Activated CD4-positive, alpha-beta T cell treated with anti-CD3 and anti-CD28 coated beads, Interleukin-2, amount 50 U/mL, for 24 hours (primary cell): ENCODE measurements at places on chromosomes 11 and 22.

DNA sequence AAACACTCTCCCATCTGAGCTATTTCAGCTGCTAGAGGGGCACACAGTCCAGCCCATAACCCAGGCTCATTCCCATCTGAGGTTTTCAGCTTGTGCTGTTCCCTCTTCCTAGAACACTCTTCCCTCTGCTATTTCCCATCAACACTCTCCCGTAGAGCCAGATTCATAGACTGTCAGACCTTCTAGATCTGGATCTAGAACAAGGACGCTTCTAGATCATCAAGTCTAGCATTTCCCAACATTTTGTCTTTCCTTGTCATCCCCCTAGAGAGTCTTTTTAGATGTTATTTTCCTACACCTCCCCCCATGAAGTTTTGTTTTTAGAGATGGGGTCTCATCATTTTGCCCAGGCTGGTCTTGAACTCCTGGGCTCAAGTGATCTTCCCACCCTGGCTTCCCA lies 13.4 kb downstream of the CRYBA4 start:
- DNase-seq, result no peak

- DNase-seq, result no peak
Observed at GRCh38 chr11:110759972-110760381, 47.7 kb upstream of the ARHGAP20 start.

DNA sequence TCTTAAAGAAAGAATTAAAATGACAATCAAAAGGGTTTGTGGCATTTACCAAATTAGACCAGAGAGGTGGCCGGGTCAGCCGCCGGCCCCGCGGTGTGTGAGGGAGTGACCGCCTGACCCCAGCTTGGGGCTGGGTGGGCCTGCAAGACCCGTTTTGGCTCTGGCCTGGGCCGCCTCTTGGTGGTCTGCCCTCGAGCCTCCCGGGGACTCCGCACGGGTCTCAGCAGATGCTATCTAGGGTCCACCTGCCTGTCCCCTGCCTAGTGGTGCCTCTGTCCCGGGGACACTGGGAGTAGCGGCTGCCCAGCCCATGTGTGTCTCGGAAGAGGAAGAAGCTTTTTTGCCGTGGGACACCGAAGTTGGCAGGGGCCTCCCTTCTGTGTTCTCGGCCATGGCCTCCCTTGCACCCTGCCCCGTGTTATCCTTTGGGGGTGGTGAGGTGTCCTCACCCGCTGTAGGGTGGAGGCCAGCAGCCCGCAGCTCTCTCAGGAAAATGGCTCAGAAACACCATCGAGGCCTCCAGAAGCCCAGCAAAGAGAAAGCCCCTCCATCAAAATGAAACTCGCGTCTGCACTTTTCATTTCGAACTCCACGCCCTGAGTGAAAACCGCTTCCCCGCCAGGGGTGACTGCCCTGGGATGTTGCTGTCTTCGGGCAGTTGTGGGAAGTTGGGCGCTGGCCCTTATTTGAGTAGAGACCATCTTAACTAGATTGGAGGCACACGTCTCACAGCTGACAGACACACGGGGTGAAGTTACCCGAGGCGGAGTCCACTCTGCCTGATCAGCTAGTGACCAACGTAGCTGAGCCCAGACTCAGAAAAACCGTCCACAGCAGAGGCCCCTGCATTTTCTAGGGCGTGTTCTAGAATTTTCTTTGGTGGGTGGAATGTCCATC lies 8.0 kb downstream of the CCND1 start:
- no peak for DNase-seq

GRCh38 chr11:125156346-125157117 lies 8.0 kb upstream of the PKNOX2 start:
- no peak for DNase-seq

GRCh38 chr22:29408940-29409339 lies 20.6 kb upstream of the AP1B1 start:
- DNase-seq, result no peak

DNA sequence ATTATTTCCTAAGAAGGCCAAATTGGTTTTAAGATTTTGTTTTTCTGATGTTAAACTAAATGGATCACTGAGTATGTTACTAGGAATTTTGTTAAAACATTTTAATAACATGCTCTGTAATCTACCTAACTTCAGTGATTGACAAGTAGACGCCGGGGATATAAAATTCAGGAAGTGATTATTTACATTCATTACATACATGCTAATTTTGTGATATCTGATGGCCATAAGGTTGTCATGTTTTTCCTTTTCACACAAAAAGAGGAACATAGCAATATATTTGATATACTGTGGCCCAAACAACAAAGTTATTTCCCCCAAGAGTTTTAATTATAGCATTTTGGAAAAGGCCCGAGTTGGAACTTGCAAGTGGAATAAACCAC lies 12.1 kb downstream of the SCUBE1 start:
- no peak for DNase-seq

GRCh38 chr11:96324912-96325311 lies 18.1 kb downstream of the MAML2 start:
- DNase-seq, result no peak

GRCh38 chr22:23012081-23012622 lies 58.2 kb upstream of the GNAZ start:
- DNase-seq, result peak; percentile 35

DNA sequence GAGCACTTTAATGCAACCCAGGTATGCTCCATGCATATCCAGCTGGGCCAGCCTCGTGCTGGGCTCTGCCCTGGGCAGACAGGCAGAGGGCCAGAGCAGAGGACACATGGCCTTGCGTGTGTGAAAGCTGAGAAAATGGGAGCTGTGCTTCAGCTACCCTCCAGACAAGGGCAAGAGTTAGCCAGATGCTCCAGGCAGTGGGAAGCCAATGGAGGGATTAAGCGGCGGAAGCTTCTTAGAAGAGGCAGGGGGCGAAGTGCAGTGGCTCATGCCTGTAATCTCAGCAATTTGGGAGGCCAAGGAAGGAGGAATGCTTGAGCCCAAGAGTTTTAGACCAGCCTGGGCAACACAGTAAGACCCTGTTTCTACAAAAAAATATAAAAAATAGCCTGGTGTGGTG lies 9.8 kb upstream of the ARHGEF17 start:
- no peak for DNase-seq

DNA sequence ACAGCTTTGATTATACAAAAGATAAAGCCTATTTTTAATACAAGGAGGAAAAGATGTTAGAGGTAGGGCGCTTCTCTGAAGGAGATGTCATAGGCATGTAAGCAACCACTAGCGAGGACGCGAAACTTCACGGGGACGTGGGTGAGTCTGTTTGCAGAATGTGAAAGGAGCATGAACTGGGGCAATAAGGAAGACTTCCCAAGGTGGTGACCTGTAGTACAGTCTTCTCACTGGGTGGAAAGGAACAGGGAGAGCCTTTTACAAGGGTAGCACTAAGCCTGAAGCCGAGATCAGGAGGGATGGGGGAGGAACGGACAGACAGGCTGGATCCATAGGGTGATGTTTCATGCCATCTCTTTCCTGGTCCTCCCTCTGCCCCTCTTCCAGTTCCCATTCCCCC lies 10.0 kb upstream of the MICAL2 start:
- no peak for DNase-seq

DNA sequence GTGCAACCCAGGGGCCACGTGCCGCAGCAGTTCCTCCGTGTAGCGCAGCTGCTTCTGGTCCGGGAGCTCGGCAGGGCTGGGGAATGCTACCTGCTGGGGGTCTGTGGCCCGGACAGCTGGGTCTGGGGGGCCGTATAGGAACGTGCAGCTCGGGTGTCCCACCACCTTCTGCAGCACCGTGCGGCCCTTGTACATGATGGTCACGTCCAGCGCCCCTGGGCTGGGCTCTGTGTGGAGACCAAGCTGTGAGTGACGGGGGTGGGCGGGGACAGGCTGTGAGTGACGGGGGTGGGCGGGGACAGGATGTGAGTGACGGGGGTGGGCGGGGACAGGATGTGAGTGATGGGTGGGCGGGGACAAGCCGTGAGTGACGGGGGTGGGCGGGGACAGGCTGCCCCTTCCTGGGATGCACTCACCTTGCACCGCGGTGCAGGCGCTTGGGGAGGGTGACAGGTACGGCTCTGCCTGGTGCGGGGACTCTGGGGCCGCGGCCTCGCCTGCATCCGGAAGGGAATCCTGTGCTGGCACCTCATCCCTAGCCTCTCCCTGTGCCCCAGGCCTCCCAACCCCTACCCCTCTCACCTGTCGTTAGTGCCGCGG lies 2.3 kb downstream of the IRF7 start:
- peak; percentile 55 for DNase-seq

- DNase-seq, result no peak
Observed at GRCh38 chr11:30914143-30914762, 328.1 kb upstream of the MPPED2 start.

GRCh38 chr11:14451825-14452224 lies 47.8 kb downstream of the COPB1 start:
- DNase-seq, result no peak

- DNase-seq, result no peak
Observed at GRCh38 chr11:103587901-103588788, 448.3 kb upstream of the DDI1 start.

DNA sequence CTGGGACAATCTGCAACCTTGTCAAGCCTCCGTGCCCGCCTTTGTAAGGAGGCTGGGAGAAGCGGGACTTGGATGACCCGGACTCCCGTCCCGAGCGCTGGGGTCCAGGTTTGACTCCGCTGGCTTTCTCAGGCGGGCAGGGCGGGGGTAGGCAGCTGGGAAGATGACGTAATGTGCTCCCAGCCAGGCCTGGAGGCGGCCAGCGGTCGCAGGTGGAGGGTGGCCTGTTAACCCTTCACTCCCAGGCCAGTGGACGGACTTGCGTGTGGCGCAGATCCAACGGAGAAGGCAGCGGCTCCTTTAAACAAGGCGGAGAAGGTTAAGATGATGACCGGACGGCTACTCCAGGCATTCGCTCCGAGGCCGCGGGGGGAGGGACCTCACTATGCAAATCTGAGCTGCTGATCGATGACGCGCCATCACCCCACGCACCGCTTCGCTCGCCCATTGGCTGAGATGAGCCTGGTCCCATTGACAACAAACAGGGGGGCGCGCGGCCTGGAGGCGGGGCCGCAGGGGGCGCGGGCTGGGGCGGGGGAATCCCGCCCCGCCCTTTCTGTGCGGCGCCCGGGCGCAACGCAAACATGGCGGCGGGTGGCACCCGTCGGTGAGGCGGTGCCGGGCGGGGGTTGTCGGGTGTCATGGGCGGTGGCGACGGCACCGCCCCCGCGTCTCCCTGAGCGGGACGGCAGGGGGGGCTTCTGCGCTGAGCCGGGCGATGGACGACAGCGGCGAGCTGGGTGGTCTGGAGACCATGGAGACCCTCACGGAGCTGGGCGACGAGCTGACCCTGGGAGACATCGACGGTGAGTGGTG lies at the start of gene SREBF2:
SREBF2 (plus strand) TSS at position 553 of the 816 bp plus-strand sequence; CDS start at position 719, 166 bp downstream.
- peak; percentile 98 for DNase-seq

GRCh38 chr11:27934830-27935145 lies 173.2 kb downstream of the KIF18A start:
- DNase-seq, result no peak

GRCh38 chr11:94730153-94730552 lies 38.0 kb upstream of the AMOTL1 start:
- DNase-seq, result no peak

DNA sequence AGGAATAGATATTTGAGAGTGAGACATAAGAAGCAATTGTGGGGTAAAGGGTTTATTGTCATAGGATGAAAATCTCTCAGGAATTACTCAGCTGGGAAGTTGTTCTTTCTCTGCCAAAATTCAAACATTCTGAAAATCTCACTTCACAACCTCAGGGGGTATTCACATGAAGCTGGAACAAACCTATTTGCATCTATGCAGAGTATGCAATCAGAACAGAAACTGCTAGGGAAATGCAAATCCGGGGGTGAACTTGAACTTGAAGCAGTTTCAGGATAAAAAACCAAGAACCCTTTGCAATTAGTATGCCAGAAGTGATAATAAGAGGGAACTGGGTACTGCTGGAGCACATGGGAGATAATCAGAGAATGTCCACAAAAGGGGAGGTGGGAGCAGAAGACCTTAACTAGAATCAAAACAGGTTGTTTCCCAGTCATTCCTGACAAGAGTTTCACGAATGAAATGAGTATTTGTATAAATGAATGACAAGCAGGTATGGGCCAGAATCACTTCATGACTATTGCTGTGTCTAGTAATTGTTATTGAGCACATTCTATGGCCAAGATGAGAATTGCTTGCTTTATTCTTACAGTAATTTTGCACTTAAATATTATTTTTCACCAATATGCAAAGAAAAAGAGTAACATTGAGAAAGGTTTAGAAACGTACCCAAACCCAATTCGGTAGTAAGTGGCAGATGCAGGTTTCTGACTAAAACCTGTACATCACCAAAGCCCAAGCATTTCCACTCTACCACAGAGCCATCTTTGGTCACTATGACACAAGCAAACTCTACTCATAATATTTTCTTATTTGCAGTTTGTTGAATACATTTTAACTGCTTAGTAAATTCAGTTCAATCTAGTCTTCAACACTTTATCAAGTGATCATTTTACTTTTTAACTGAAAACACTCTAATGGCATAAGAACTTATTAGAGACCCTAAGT lies 61.8 kb upstream of the UBASH3B start:
- no peak for DNase-seq

DNA sequence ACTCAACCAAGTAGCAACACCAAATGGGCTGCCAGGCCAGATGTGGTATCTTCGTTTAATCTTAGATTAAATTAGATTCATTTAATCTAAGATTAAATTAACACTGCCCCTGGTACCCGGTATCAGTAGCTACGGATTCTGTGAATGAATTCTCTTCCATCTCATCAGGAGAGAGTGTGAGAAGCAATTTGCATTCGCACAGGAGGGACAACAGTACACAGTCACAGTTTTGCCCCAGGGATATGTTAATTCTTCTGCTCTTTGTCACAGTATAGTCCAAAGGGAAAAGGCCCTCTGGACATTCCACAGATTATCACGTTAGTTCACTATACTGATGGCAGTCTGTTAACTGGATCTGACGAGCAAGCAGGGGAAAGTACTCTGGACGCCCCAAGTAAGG lies 22.9 kb downstream of the ASCL2 start:
- DNase-seq, result no peak

GRCh38 chr11:93784935-93785360 lies 866 bp downstream of the MED17 start:
- no peak for DNase-seq

GRCh38 chr11:124840666-124841065 lies 24.6 kb upstream of the ROBO3 start:
- no peak for DNase-seq

DNA sequence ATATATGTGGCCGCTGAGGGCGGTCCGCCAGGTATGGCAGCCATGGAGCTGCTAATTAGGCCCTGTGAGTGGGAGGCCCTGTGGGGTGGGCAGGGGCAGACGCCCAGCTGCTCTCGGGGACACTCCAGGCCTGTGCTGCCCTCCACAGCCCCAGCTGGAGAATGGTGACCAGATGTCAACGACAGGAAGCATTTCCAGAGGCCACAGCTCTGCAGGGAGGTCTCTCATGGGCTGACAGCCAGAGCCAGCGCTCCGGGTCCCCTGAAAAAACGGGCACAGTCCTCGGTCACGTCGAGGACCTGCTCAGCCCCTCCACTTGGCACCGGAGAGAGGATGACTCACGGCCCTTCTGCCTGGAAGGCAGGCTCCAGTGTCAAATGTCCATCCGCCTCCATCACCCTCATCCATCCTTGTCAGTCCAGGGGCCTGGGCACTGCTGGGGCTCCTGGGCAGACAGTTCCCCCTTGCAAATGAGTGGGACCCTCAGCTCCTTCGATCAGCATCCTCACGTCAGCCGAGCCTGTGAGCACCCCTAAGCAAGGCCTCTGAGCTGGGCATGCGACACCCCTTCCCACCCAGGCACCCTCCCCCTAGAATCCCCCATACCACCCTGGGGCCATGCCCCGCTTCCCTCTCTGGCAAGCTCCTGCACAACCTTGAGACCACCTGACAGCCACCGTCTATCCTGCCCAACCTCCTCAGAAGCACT lies 1.9 kb downstream of the BID start:
- no peak for DNase-seq

GRCh38 chr22:50017701-50018224 lies 5.2 kb upstream of the IL17REL start:
- no peak for DNase-seq

GRCh38 chr11:57979532-57980079 lies 44.1 kb upstream of the OR9Q1 start:
- no peak for DNase-seq
